ENCODE measurements at places on chromosomes 6 and 20.

DNA sequence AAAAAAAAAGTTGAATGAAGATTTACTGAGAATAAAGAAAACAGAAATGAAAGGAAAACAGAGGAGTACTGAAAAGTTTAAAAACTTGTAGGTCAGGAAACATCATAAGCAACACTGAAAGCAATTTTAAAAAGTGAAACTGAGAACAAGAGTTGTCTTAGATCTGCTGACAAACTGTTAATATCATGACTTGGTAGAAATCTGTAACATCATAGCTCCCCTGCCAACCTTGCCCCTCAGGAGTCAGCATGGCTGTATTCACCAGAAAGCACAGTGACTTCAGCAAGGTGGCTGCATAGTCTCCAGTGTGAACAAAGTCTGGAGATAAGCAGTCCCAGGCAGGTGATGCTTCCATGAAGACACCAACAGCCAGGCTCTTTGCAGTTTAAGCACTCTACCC, 5.3 kb downstream of the NAA20 start:
- DNase-seq: no peak

GRCh38 chr6:158900663-158901312, 81.6 kb upstream of the EZR start:
- no peak for DNase-seq

- no peak for DNase-seq
These were observed 129.5 kb downstream of the LRRC1 start for GRCh38 chr6:53924277-53924676.

- DNase-seq: no peak
These were observed at the start of gene PTGIS for GRCh38 chr20:49567421-49568277. Gene PTGIS, minus strand, starts transcription at chr20:49568137. Its CDS starts 21 bp downstream, at chr20:49568116.

GRCh38 chr6:36657942-36658544, 20.5 kb upstream of the CDKN1A start:
- no peak for DNase-seq

DNA sequence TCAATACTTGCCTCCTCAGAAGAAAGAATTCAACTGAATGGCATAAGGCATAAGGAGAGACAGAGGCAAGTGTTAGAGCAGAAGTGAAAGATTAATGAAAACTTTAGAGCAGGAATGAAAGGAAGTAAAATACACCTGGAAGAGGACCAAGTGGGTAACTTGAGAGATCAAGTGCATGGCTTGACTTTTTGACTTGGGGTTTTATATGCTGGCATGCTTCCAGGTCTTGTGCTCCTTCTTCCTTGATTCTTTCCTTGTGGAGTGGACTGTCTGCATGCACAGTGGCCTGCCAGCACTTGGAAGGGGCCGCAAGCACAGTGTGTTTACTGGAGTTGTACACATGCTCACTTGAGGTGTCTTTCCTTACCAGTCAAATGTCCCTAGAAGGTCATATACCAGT, 222.1 kb upstream of the UFL1 start:
- DNase-seq: no peak

DNA sequence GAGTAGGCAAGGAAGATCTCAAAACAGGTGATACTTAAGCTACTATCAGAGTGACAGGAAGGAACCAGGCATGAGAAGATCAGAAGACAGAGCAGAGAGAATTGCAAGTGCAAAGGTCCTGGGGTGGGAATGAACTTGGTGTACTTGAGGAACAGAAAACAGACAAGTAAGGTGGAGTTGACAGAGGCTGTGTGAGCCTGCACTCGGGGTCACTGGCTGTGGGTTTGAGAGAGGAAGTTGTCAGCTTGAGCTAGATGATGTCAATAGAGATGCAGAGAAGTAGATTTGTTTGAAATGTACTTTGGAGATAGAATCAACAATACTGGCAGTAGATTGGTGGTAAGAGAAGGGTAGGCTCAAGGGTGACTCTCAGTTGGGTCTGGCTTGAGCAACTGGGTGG, 209.5 kb downstream of the CLIC5 start:
- no peak for DNase-seq

DNA sequence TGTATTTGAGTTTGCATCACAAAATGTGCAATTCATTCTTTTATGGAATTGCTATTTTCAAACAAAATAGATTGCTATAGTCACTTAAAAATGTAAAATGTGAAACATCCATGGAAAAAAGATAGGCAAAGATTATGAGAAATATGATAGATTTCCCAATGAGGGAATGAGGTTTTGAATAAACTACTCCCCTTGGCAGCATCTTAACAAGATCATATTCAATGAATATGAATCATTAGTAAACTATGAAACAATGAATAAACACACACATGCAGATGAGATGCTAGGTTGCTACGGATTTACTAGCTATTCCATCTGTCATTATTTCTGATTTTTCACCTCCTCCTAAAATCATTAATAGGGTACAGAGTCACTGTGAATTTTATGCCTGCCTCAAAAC, 401.8 kb downstream of the PHF3 start:
- DNase-seq: no peak

GRCh38 chr6:158808941-158809678, 10.1 kb downstream of the EZR start:
- peak; percentile 55 for DNase-seq

- DNase-seq: no peak
These were observed 149.0 kb downstream of the MYB start for GRCh38 chr6:135329851-135330803.

GRCh38 chr6:69489970-69490369, 306.8 kb downstream of the LMBRD1 start:
- DNase-seq: no peak

DNA sequence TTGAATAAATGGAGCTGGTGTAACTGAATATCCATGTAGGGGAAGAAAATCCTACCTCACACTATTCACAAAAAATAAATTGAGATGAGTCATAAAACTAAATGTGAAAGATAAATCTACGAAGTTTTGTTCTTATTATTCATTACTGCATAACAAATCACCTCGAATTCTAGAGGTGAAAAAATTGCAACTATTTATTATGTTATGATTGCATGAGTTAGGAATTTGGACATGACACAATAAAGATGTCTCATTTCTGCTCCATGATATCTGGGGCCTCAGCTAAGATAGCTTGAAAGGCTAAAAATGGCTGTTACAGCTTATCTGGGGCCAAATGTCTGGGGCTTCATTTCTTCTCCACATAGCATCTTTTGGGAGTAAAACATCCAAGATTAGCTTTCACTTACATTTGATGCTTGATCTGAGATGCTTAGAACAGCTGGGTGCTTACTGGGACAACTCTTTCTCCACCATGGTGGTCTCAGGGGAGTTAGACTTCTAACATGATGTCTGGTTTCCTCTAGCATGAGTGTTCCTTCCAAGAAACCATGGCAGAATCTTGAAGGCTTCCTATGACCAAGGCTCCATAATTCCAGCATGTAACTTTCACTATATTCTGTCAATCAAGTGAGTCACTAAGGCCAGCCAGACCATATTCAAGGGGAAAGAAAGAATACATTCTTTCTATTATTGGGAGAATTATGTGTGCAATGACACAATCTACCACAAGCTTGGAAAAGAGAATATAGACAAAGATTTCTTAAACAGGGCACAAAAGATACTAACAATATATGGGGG, 30.1 kb downstream of the OR2B6 start:
- no peak for DNase-seq

DNA sequence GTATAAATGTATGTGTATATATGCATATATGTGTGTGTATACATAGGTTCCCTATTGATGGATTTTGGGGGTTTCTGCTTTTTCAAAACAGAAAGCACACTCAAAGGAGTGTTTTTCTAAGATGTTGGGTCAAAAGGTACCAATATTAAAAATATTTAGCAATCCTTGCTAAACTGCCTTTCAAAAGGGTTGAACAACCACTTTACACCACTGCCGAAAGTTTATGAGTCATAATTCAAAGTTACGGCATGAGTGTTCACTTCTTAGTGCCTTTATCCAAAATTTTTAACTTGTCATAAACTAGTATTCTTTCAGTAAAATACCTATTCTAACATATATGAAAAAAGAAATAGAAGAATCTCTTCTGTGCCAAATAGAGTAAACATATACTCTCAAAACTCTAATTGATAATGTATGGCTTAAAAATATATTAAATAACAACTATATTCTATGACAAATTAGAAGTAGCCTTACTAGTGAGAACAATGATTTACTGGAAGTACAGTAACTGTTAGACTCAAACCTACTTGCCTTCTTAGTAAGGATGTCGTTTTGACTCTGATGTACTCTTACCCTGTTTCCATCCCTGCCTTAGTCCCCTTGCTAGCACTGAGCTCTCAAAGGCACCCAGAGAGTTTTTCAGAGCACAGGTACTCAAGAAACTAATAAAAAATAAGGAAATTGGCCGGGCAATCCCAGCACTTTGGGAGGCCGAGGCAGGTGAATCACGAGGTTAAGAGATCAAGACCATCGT, 136.1 kb downstream of the INSM1 start:
- no peak for DNase-seq

- DNase-seq: no peak
These were observed 4.0 kb downstream of the RBBP8NL start for GRCh38 chr20:62423326-62423706.

GRCh38 chr20:44208165-44208564, 2.4 kb downstream of the OSER1 start:
- no peak for DNase-seq

DNA sequence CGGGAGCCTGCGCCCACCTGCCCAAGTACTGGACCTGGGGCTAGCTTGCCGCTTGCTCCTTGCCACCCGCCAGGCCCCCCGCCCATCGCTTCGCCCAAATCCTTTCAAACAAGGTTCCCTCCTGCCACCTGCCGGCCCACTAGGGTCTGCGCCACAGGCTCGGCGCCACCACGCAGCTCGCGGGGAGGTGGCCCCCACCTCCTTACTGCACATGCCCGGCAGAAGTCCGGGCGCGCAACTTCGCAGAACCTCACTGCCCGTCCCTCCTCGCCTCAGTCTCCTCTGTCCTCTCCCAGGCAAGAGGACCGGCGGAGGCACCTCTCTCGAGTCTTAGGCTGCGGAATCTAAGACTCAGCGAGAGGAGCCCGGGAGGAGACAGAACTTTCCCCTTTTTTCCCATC, 11.2 kb downstream of the GNAS-AS1 start:
- DNase-seq: peak; percentile 68

DNA sequence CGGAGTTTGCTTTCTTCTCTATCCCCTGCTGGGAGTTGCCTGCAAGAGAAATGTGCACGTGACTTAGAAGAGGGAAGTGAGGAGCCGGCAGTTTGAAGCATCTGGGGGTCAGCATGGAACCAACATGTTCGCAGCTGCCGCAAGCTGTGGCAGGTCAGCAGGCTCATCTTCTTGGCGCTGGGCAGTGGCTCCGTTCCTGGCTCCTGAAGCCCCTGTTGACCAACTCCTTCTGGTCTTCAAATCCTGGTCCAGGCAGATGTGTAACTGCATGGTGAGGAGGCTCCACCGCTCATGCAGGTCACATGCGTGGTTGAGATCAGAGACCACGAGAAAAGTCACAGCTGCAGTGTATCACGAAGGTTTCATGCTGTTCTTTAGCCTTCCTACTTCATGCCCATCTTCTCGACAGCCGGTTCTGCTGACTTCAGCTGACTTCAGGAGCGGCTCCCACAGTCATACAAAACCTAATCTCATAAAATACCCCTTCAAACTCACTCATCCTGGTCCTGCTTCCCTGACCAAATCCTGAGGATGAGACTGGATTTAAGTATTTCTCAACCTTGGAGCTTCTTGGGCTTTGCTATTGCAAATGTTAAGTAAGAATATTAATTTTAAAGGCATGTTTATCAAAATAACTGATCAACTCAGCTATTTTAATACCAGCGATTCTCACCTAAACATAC, 44.9 kb upstream of the BCAS1 start:
- DNase-seq: no peak

DNA sequence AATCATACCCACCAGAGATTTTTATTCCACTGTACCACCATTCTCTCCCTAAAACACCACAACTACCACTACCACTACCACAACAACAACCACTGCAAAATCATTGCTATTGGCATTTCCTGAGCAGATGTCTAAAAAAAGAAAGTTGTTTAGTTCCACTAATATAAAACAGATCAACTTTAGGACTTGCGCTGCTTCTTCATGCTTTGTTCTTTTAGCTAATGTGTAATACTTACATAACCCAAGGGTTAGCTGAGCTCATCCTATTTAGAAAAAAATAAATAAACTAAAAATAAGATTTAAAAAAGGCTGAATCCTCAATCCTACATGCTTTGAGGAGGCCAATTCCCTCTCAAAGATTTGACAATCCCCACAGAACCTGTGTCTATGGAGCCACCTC, 11.4 kb downstream of the IYD start:
- DNase-seq: no peak

- DNase-seq: no peak
These were observed 21.5 kb upstream of the MRGBP start for GRCh38 chr20:62774762-62775161.

GRCh38 chr6:65786815-65787214, 79.8 kb upstream of the EYS start:
- DNase-seq: no peak

DNA sequence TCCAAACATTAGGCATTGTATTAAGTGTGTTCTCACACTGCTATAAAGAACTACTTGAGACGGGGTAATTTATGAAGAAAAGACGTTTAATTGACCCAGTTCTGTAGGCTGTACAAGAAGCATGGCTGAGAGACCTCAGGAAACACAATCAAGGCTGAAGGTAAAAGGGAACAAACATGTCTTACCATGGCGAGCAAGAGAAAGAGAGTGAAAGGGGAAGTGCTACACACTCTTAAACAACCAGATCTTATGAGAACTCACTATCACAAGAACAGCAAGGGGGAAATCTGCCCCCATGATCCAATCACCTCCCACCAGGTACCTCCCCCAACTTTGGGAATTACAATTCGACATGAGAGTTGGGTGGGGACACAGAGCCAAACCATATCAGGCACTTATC, 86.6 kb upstream of the TOP1 start:
- no peak for DNase-seq

DNA sequence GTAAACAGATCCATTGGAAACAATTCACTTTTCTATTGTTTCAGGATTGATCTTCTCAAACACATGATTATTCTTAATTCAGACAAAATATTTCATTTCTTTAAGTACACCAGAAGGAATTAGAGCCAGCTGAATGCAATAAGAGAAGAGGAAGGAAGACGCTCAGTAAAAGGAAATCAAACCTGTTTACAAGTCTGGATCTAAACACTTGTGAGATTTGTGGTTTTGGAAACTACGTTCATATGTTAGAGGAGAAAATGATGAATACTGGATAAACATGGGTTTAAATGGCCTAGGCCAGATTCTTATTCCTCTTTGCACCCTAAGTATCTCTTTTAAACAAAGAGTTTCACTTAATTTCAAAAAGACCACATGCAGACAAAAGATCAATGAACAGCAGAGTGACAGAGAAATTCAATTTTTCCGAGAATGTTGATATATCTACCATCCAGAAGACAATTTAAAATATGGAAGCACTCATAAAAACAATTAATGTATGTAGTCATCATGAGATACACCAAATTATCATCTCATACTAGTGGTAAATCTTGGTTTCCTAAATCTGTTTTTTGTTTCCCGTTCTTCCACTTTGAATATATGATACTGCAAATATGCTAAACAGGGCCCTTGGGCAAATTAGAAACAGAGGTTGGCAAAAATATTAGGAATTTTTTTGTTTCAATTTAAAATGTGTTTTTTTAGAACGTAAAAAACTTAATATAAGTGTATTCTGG, 703.5 kb upstream of the CITED2 start:
- no peak for DNase-seq
